GOT3 (cell line): ENCODE measurements at places on chromosomes 7 and 10.

GRCh38 chr10:91539930-91540329, 92.9 kb downstream of the PPP1R3C start:
- DNase-seq: no peak

DNA sequence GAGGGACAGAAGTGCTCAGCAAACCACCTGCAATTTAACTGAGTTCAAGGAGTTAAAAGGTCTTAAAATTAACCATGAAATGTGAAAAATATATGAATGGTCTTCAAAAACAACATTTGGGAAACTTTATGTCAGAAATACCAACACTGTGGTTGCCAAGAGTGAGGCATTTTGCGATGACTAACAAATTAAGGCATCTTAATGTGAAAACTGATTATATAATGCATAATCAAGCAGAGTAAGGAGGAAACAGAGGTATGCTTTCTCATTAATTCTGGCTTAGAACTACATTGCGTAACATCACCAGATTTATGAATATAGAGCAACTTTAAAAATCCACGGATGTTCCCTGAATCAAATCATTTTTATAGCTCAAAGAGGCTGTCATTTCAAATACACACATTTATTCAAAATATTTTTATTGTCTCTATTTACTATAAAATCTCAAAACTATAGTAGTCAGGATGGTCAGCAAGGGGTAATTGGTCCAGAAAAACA, 335.5 kb downstream of the LRRTM3 start:
- DNase-seq: no peak

GRCh38 chr10:119401671-119402395, 140.7 kb downstream of the RGS10 start:
- peak; percentile 79 for DNase-seq

DNA sequence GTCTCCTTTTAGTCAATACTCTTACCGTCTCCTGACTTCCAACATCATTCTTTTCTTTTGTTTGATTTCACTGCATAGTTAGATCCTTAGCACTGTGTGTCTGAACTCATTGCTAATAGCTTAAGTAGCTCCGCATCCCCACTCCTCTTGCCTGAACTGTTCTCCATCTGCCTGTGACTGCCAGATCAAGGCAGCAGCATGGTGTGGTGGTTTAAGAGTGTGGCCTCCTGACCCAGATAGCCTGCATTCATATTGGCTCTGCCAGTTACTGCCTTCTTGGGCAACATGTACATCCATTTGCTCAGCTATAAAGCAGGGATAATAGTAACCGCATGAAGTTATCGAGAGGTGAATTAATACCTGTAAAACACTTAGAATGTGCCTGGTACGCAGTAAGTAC, 50.8 kb downstream of the SUFU start:
- no peak for DNase-seq

GRCh38 chr10:101000915-101001658, 1.5 kb downstream of the LZTS2 start:
- peak; percentile 16 for DNase-seq

GRCh38 chr10:59648711-59649201, 60.9 kb downstream of the SLC16A9 start:
- DNase-seq: no peak

- DNase-seq: no peak
These were observed 223.8 kb downstream of the PRPF18 start for GRCh38 chr10:13810568-13810967.

DNA sequence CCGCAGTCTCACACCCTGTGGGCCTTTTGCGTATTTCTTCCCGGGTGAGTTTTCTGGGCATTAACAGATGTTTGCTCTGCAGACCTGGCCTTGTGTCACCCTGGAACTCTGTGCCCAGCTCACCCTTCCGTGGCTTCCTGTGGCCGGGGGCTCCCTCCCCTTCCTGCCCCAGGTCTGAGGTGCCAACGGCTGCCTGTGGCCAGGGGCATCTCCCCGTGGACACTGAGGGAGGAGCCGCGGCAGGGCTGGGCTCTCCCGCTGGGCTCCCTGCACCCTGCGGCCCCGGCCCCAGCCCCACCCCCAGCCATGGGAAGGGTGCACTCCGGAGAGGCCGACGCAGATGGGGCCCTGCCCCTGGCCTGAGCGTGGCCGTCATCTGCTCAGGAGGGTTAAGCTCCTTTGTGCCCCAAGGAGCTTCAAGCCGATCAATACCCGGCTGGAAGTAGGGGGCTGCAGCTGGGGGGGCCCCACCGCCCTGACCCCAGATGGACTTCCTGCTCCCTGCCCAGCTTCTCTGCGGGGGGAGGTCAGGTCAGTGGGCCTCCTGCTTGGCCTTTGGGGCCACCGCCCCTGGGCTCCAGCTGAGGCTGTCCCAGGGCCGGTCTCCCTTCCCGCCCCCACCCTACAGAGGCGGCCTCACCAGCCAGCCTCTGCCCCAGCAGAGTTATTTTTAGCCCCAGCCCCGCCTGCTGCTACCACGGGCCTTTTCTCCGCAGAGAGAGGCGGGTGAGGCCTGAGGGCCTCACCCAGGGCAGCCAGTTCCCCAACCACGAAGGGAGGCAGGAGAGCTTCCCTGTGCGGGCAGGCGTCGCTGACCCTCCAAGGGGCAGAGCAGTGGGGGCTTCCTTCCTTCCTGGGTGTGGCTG, 24.2 kb downstream of the PWWP2B start:
- DNase-seq: no peak

DNA sequence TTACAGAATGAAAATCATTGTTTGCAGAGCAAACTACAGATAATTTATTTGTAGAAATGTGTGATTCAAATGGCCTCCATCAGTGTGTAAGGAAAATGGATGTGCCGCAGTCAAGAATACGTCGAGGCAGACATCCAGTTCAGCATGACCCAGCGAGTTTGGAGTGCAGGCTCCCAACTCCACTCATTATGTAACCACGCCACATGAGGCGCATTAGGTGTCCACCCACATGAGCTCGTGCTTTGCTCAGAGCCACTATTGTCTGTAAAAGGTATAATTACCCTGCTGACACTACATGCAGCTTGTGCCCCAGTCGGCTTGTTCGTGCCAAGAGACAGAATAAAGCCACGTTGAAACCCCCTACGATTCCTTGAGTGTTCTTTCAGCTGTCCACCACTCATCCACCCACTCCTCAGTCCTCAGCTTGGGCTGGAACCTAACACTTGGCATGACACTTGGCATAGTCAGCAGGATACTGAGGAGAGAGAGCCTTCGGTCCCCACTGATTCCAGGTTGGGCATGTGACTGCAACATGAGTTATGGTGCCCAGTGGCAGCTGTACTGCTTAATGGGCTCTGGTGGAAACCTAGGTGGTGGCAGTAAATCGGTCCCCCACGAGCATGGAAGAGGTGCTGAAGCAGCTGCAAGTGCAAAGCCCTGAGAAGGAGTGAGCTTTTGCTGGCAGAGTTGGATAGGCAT, 102.7 kb downstream of the BICC1 start:
- no peak for DNase-seq

GRCh38 chr10:72642318-72642717, 16.4 kb upstream of the MICU1 start:
- DNase-seq: no peak

- DNase-seq: no peak
These were observed 2.2 kb downstream of the NPM3 start for GRCh38 chr10:101780818-101781654.

GRCh38 chr10:70892631-70893030, 4.3 kb upstream of the PCBD1 start:
- no peak for DNase-seq

DNA sequence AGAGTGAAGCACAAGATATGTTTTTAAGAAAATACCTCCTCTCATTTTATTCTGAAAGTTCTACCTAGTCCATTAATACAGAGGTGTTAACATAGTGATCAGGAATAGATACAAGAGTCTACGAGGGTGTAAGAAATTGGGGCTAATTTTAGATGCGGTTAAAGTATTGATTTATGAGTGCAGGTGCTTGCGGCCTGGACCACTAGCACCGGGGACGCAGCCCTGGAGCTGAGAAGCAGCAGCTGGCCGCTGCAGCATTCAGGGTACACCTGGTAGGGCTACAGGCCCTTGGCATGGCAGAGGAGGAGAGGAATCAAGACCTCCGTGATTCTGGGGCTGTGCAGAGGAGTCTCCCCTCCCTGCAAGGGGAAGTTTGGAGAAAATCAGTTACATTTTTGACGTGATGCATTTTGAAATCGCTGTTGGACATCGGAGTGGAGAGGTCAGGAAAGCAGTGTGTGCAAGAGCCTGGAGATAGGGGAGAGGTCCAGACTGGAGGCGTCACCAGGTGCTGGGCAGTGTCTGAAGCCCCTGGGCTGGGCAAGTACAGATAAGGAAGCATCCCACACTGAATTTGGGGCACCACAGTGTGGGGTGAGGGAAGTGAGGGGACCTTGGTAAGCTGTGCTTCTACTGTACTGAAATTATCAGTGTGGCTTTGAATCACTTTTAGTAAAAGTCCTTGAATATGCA, 112.3 kb downstream of the VWC2 start:
- no peak for DNase-seq

- DNase-seq: no peak
These were observed 19.7 kb downstream of the MXI1 start for GRCh38 chr10:110226926-110227641.

DNA sequence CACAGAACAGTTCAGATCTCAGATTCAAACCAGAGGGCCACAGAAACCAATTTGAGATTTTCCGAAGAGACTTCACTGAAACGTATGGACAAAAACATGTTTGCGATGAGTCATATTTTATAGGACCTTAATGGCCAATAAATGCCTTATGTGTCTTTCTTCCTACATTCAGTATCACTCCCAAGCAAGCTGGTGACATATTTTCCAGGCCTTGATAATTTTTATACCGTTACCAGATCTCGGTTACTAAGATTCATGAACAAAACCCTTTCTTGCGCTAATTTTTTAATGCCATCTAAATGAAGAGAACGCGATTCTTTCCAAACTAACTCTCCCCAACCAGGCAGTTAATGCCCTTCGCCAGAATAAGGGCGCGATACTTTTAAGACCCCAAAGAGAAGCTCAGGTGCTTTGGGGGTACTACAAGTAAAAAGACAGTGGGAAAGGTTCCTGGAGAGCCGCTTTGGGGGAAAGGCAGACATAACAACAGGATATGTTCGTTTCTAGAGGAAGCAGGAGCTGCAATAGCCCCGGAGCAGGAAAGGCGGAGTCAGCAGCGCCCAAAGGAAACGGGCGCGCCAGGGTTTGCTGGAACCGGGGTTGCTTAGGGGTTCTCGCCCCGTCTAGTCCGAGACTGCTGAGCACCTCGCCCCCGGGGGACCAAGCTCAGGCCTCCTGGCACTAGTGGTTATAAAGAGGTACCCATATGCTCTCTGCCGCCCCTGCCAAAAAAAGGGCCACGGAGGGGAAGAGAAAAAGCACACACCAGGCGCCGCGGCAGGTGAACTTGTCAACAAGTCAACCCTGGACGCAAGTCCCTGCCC, 884 bp downstream of the ICA1 start:
- DNase-seq: no peak

- DNase-seq: no peak
These were observed 60.7 kb upstream of the LAMB4 start for GRCh38 chr7:108190891-108191290.

DNA sequence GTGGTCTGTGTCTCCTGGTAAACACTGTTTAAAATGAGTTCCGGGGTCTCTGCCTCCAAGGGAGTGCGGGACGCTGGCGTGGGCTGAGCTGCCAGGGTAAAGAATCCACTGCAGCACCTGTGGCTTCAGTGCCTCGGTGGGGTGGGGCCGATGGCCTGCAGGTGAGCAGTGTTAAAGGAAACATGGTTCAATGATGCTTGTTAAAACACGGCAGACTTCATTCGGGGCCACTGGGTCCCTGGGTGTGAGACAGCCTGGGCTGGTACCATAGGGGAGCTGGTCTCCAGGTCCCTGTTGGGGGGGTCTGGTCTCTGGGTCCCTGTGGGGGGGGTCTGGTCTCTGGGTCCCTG, 24.9 kb upstream of the KNDC1 start:
- DNase-seq: no peak

GRCh38 chr7:11914645-11915044, 82.6 kb upstream of the THSD7A start:
- no peak for DNase-seq

GRCh38 chr10:45075826-45076380, 75.2 kb downstream of the ZNF22 start:
- no peak for DNase-seq

- no peak for DNase-seq
These were observed 3.1 kb downstream of the SDK1 start for GRCh38 chr7:3304131-3304530.

DNA sequence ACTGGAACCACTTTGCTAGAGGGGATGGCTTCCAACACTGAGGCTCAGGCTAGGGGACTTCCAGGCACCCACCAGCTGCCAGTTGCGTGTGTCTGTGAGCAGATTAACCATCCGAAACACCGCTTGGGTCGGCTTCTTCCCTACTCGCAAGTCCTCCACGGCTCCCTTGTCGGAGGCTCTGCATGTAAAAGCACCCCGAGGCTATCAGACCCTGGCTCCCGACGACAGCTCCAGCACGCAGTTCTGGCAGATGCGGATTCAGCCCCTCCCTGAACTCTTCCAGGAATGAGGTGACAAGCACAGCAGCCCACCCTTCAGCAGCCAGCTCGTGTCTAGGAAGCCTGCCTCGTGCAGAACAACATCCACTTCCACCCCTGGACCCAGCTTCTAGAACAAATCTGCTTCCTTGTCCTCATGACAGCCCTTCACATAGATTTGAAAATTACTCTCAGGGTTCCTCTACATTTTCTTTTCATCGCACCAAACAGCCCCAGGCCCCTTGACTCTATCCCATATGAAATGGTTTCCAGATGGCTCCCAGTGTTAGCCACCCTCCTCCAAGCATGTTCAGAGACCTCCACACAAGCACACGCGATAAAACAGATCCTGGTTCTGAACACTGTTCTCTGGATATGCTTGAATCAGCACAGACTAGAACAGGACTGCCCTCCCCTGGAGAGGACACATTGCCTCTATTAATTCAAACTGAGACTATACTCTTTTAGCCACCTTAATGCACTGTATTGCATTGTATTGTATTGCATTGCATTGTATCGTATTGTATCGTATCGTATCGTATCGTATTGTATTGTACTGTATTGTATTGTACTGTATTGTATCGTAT, 44.6 kb downstream of the SLIT1 start:
- DNase-seq: no peak

- no peak for DNase-seq
These were observed 276.3 kb downstream of the ADARB2 start for GRCh38 chr10:1461016-1461415.

DNA sequence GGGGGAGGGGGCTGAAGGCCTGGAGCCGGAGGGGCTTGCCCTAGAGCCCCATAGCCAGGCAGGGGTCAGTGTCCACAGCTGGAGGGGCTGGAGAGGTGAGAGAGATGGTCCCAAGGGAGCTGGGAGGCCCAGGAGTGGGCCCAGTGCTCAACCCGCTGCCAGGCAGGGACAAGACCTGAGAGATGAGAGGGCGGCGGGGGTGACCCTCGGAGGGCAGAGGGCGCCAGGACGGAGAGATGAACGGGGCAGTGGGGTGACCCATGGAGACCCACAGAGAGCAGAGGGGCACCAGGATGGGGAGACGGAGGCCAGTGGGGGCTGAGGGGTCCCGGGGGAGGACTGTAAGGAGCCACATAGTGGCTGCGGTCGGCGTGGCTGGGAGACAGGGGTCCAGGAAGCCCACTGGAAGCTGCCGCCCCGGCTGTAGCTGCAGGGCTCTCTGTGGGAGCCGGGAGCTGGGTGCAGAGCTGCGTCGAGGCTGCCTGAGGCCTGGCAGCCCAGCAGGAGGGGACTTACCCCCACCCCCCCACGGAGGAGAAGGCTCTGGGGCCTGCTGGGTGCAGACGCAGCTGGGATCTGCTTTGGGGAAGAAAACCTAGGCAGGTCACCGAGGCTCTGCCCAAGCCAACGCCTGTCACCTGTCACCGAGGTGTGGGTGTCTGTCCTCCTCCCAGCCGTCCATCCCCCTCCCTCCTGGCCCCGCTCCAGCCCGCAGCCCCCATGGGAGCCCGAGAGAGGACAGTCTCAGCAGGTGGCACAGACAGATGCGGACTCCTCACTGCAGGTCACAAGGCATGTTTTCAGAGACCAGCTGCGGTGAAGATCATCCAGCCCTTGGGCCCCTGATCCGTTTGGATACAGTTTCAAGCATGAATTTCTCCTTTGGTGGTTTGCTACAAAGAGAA, 25.1 kb downstream of the PWWP2B start:
- no peak for DNase-seq
